ENCODE measurements at places on chromosomes 4 and X.

- DNase-seq: no peak
Measured at GRCh38 chrX:124226129-124226528, 106.3 kb upstream of the TEX13D start.

DNA sequence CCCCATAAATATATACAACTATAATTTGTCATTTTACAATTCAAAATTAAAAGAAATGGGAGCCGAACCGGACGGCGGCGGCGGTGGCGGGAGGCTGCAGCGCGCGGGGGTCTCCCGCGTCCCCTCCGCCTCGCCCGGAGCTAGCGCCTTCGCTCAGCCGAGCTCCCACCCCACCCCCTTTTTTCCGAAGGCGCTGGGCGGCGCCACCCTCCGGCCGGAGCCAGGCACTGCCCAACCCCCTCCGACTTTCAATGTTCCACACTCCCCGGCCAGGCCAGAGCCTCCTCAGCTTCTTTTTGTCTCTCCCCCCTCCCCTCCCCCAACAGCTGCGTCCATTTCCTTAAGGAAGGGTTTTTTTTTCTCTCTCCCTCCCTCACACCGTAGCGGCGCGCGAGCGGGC, 214.1 kb upstream of the GEMIN8 start:
- no peak for DNase-seq

DNA sequence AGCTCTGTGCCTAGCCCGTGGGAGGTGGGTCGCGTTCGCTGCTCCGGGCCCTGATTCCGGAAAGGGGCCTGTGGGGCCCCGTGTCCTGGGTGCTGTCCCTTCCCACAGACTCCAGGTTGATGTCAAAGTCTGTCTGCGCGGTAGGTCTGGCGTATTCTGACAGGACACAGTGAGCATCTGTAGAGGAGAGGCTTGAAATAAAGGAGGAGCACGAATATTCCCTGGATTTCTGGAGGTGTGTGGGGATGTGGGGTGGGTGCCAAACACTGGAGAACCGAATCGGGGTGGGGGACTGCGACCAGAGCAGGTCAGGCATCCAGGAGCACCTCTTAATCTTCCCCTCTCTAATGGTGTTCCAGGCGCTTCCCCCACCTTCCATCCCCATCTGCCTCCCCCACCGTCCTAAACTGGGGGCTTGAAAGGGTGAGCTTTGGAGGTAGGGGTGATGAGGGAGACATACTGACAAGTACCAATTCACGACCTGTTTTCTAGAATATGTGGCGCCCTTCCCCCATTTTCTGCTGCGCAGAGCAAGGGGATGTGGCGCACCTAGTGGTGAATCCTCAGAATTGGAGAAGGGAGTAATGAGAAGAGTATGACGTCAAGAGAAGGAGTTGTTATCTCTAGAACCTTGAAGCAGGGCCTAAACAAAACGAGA, 877 bp downstream of the GPRASP1 start:
- peak; percentile 73 for DNase-seq

GRCh38 chr4:184397516-184398163, 76.7 kb downstream of the IRF2 start:
- peak; percentile 6 for DNase-seq

DNA sequence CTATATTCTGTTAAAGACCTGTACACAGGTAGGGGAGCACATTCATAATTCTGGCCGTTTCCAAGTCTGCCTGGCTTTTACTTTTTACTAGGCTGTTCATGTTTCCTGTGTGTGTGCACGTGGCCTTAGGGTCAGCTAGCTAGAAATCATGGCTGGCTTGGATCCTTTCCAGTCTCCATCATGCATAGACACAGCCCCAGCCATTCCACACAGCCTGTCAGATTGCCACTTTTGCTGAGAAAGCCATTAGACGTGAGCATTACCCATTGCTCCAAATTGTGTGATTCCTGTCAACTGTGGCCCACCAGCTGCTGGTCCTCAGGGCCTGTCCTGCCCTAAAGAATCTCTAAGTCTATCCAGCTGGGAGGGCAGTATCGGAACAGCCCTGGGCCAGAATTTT, 11.4 kb upstream of the SORCS2 start:
- DNase-seq: no peak

GRCh38 chrX:139920316-139920715, 12.5 kb downstream of the ATP11C start:
- DNase-seq: no peak

GRCh38 chrX:6810776-6811175, 275.9 kb upstream of the VCX3A start:
- no peak for DNase-seq

DNA sequence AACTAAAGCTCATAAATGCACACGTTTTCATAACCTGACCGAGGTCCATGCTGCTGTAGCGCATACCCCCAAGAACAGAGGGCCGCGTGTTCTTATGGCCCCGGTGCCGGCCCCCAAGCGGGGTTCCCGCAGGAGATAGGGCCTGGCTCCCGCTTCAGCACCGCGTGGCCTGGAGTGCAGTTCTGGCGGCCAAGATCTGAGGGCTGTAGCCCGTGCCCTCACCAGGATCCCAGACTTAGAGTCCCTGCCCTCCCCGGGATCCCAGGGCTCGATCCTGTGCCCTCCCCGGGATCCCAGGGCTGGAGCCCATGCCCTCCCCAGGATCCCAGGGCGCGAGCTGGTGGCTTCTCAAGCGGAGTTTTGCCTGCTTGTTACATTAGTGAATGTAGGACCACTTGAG, 1.0 kb upstream of the GRPEL1 start:
- no peak for DNase-seq

- no peak for DNase-seq
Measured at GRCh38 chr4:86106475-86106874, 253.4 kb downstream of the MAPK10 start.

DNA sequence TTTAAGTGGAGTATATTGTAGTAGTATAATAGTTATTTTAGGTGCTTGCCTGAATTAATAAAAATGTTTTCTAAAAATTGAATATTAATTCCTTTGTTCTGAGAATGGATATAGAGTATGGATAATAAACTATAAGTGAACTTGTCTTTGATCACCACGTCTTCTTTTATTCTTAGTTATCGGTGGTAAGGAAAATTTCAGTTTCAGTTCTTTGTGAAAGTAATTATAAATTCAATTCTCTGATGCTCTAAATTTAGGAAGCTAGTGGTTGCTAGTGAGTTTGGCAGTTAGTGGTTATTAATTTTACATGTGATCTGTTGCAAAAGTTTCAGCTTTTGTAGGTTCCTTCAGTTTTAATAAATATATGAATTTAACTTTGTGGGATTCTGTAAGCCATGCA, 30.8 kb downstream of the MRPL1 start:
- no peak for DNase-seq

- no peak for DNase-seq
Measured at GRCh38 chrX:154017766-154018517, 1.8 kb downstream of the IRAK1 start.

DNA sequence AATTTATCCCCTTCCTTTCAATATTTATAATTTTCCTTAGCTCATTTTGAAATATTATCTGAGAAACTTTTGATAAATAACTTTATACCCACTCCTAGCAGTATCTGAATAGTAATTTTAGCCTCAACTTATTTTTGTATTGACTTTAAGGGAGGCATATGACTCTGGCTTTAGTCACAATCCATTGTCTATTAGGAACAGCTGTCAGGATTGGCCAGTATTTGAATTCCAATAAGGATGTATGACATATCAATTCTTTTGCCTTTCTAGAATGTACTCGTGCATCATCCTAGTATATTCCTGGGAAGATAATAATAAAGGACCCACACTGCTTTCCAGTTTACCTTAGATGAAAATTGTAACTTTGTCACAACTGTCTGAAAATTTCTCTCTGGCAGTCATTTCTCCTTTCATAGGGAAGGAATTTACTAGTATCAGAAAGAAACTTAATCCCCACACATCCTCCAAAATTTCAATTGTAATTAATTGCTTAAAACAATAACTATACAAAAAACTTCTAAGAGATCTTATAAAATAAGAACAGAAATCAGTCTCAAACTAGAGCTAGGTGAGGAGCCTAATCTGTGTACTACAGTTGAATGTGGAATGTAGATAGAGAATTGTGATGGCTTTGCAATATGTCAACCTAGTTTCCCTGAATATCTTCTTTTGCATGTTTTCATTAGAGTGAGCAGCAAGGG, 121.0 kb upstream of the EPHA5 start:
- no peak for DNase-seq

DNA sequence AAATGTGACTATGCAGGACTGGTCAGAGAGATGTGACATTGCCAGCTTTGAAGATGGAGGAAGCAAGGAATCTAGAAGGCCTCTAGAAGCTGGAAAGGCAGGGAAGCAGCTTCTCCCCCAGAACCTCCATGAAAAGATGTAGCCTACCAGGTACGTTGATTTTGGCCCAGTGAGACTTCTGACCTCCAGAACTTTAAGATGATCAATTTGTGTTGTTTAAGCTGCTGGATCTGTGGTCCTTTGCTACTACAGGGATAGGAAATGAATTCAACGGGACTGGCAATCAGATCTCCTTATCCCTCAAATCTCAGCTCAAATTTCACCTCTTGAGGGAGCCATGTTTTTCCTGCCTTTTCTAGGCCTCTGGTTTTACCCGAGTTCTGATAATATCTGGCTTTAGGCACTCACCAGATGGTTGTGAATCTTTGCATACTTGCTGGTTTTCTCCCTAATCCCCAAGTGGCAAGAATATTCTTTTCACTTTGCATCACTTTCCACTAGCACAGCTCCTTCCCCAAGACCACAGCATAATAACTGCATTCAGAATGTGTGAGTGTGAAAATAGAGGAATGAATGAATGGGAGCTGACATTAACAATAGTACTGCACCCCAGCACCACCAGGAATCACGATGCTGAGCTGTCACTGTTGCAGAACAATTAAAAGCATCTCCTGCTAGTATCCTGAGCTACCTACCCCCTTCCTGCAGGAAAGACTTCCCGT, 25.5 kb upstream of the TMSB4X start:
- DNase-seq: no peak

GRCh38 chrX:150205011-150205410, 158.1 kb upstream of the MAMLD1 start:
- DNase-seq: no peak

DNA sequence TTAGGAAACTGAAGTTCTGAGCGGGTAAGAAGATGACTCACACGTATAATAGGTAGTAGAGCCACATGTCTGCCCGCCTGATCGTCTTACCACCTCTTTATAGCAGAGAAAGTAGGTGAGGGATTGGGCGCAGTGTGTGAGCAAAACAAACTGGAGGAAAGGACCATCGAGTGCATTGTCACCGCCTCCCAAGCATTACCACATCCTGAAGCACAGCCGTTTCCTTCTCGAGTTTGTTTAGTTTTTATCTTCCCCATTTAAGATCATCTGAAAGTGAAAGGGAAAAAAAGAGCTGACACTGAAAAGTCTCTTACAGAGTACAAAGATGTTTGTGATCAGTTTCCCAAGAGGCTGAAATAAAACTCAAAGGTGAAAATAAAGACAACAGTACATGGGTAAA, 14.8 kb downstream of the PDK3 start:
- peak; percentile 28 for DNase-seq

DNA sequence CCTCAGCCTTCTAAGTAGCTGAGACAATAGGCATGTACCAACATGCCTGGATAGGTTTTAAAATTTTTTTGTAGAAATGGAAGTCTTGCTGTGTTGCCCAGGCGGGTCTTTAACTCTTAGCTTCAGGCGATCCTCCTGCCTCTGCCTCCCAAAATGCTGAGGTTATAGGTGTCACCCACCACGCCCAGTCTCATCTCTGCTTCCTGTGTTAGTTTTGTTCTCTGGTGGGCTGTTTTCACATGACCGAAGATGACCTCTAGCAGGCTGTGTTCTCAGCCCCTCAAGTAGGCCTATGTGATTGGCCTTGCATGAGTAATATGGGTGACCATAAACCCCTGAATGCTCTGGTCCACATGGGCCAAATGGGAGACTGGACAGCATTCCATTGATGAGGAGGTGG, 56.8 kb upstream of the MSANTD1 start:
- DNase-seq: no peak

DNA sequence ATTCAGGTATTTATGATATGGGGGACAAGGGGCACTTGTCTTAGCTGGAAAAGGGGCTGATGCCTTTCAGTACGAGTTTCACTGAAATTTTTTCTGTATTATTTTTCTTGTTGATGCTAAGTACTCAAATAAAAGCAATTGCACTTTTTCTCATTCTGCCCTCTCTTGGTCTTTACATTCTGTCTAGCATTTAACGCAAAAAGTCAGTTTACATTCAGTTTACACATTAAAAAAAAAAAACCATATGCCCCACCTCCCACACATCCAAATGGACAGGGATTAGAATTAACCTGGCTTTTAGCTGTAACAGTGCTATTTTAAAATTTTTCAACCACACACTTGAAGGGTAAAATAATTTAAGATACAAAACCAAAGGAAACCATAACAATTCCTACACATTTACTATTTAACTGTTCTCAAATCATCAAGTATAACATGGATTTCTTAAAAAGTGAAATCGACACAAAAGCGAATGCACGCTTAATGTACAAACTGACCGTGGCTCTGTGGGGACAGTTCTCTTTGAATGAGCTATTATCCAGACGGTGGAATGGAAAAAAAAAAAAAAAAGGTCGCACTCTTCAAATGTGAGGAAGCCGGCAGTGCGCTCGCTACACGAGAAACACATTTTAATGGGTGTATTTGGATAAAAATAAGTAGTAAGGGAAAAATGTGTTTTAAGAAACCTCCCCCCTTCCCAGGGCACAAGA, 1.4 kb downstream of the AMMECR1 start:
- DNase-seq: no peak

GRCh38 chrX:18929775-18930174, 54.1 kb downstream of the PHKA2 start:
- no peak for DNase-seq

- DNase-seq: no peak
Measured at GRCh38 chr4:182881914-182882313, 35.3 kb downstream of the DCTD start.

- no peak for DNase-seq
Measured at GRCh38 chr4:26583538-26583864, 383 bp upstream of the TBC1D19 start.

DNA sequence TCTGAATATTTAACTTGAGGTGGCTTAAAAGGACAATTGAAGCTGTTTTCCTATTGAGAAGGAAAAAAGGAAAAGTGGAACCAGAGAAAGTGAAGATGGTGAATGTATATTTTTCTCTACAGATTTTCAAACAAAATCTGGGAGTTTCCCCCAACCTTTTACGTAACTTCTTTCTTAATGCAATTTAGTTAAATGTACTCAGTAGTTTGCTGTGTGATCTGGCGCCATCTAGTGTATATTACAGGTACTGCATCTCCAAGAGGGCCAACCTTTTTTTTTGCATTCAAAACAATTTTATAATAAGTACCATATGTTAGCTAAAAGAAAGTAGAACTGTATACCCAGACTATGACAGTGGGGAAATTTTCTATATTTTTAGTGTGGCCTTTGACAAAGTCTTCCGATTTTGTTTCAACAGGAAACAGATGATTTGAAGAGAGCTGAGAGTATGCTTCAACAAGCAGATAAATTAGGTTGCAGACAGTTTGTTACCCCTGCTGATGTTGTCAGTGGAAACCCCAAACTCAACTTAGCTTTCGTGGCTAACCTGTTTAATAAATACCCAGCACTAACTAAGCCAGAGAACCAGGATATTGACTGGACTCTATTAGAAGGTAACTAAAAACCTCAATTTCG, 82.0 kb downstream of the PLS3 start:
- DNase-seq: peak; percentile 64

Data from femur (tissue), 1 donor.